ENCODE measurements at places on chromosomes 1 and 21.

- H3K4me1 ChIP-seq = peaks cover 35% of the 10 kb centered on the region
- DNase-seq = peak; percentile 42
Observed at GRCh38 chr1:45205011-45205909, 1.1 kb downstream of the ZSWIM5 start.

DNA sequence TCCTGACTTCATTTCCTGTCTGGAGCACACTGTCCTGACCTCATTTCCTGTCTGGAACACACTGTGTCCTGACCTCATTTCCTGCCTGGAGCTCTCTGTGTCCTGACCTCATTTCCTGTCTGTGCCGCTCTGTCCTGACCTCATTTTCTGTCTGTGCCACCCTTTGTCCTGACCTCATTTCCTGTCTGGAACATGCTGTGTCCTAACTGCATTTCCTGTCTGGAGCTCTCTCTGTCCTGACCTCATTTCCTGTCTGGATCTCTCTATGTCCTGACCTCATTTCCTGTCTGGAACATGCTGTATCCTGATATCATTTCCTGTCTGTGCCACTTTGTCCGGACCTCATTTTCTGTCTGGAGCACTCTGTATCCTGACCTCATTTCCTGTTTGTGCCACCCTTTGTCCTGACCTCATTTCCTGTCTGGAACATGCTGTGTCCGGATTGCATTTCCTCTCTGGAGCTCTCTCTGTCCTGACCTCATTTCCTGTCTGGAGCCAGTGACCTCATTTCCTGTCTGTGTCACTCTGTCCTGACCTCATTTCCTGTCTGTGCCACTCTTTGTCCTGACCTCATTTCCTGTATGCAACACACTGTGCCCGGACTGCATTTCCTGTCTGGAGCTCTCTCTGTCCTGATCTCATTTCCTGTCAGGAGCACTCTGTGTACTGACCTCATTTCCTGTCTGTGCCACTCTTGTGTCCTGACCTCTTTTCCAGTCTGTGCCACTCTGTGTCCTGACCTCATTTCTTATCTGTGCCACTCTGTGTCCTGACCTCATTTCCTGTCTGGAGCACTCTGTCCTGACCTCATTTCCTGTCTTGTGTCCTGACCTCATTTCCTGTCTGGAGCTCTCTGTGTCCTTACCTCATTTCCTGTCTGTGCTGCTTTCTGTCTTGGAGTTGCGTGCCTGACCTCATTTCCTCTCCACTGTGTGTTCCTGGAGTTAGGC, 27.6 kb downstream of the SKI start:
- no peaks in the 10 kb centered on the region for H3K27me3 ChIP-seq
- peaks cover 11% of the 10 kb centered on the region for H3K36me3 ChIP-seq
- DNase-seq = peak; percentile 68
- H3K27ac ChIP-seq = no peak overlapping the region
- no peak overlapping the region for H3K4me3 ChIP-seq
- peaks cover 59% of the 10 kb centered on the region for H3K4me1 ChIP-seq

GRCh38 chr1:160647329-160647720, 481 bp upstream of the SLAMF1 start:
- no peaks in the 10 kb centered on the region for H3K27me3 ChIP-seq
- peak overlapping the region; percentile 100 for H3K4me3 ChIP-seq
- DNase-seq = no peak

DNA sequence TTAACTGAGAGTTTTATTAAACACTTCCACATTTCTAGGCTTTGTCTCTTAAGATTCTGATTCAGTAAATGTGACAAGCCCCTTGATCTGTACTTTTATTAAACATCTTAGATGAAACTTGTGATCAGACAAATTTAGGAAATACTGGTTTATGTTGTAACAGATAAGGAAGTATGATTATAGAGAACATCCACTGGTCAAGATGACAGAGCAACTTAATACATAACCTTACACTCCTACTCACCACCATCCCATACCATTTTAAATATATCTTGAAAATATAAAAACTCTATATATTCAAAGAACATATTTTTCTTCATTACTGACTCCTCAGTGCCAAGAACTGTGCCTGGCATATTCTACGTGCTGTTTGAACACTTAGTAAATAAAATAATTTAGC, 217.5 kb downstream of the LRRC40 start:
- DNase-seq = no peak
- H3K27ac ChIP-seq = no peak overlapping the region
- peaks cover 6% of the 10 kb centered on the region for H3K4me1 ChIP-seq
- H3K36me3 ChIP-seq = no peaks in the 10 kb centered on the region
- no peak overlapping the region for H3K4me3 ChIP-seq

DNA sequence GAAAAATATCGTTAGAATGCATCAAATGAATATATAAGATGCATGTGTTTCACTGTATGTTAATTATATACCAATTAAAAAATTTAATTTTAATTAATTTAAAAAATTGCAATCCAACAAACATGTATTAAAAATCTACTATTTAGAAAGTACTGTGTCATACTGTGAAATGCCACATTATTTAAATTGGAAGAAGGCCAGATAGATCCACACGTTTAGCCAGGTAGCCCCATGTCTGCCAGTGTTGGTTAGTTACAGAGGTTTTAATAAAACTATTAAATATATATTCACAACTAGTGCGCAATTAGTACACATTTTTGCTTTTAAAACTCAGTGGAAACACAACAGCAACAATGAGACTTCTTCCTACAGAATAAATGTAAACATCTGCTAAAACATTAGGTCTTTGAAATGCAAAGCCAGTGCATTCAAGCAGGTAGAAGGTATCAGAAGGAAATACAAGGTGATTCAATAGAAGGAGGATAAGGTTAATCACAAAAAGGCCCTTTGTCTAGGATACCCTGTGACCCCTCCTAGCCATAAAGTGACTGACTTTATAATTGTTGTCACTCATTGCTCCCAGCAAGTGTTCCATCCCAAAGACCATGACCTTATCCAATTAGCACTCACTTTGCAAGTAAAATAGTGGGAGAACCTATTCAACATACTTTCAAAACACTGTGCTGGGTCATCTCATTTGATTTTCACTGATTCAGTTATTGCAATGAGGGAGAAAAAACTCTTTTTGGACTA, 211.5 kb downstream of the TTLL7 start:
- no peak overlapping the region for H3K27ac ChIP-seq
- no peaks in the 10 kb centered on the region for H3K36me3 ChIP-seq
- H3K4me1 ChIP-seq = no peaks in the 10 kb centered on the region
- H3K27me3 ChIP-seq = no peaks in the 10 kb centered on the region

GRCh38 chr1:151501474-151501873, 9.7 kb upstream of the CGN start:
- H3K4me1 ChIP-seq = peaks cover 9% of the 10 kb centered on the region
- H3K36me3 ChIP-seq = no peaks in the 10 kb centered on the region
- H3K4me3 ChIP-seq = no peak overlapping the region
- DNase-seq = no peak
- no peak overlapping the region for H3K27ac ChIP-seq

GRCh38 chr1:95111014-95111413, 6.1 kb upstream of the TLCD4 start:
- H3K36me3 ChIP-seq = no peaks in the 10 kb centered on the region
- H3K4me3 ChIP-seq = no peak overlapping the region
- H3K27ac ChIP-seq = no peak overlapping the region
- no peaks in the 10 kb centered on the region for H3K4me1 ChIP-seq

GRCh38 chr1:11516961-11517635, 38.1 kb downstream of the DISP3 start:
- DNase-seq = no peak
- no peak overlapping the region for H3K4me3 ChIP-seq
- H3K36me3 ChIP-seq = no peaks in the 10 kb centered on the region
- H3K27ac ChIP-seq = no peak overlapping the region
- no peaks in the 10 kb centered on the region for H3K4me1 ChIP-seq

- peaks cover 2% of the 10 kb centered on the region for H3K27me3 ChIP-seq
- no peak overlapping the region for H3K4me3 ChIP-seq
- peaks cover 5% of the 10 kb centered on the region for H3K4me1 ChIP-seq
- no peak for DNase-seq
- no peak overlapping the region for H3K27ac ChIP-seq
Observed at GRCh38 chr1:219794085-219794743, 134.1 kb downstream of the SLC30A10 start.

- no peaks in the 10 kb centered on the region for H3K27me3 ChIP-seq
- H3K4me1 ChIP-seq = no peaks in the 10 kb centered on the region
- no peak overlapping the region for H3K4me3 ChIP-seq
Observed at GRCh38 chr1:181863736-181864135, 197.8 kb downstream of the ZNF648 start.

Data from activated naive CD8-positive, alpha-beta T cell treated with anti-CD3 and anti-CD28 coated beads, Interleukin-2, amount 50 U/mL, for 24 hours (primary cell).